NCI-H510A treated with DMSO at 0.1 percent for 48 hours (cell line): ENCODE measurements at places on chromosomes 3 and 15.

DNA sequence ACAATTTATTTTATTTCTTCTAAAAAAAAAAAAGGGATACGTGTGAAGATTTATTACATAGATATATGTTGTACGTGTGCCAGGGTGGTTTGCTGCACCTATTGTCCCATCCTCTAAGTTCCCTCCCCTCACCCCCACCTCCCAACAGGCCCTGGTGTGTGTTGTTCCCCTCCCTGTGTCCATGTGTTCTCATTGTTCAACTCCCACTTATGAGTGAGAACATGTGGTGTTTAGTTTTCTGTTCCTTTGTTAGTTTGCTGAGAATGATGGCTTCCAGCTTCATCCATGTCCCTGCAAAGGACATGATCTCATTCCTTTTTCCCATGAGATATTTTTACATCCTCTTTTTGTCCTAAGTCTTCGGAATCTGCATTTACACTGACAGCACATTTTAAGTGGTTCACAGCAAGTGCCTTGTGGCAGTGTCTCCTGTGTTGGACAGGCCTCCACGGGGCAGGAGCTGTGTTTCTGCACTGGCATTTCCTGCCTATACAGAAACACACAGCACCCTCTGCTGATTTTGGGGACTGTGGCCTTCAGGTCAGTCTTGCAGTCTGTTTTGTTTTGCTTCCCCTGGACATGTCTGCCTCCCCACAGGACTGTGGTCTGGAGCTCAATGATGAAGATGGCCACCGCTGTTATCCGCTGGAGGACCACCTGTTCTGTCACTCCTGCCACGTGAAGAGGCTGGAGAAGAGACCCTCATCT, 12.7 kb upstream of the SACM1L start:
- no peak for DNase-seq

DNA sequence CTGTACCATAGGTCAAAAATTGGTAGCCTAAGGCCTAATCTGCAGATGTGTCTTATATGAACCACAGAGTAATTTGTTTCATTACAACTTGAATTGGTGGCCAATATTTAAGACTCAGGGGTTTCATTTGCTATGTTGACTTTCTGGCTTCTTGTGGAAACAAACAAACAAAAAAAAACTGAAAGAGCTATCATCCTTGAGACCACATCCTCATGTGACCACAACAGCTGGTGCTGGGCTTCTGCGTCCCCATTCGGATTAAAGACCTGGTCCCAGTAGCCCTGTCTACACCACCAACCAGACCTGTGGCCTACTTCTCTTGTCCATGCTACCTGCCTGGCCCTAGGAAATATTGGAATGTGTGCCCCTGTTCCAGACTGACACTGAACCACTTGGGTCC, 61.7 kb downstream of the STRIT1 start:
- DNase-seq, result no peak

DNA sequence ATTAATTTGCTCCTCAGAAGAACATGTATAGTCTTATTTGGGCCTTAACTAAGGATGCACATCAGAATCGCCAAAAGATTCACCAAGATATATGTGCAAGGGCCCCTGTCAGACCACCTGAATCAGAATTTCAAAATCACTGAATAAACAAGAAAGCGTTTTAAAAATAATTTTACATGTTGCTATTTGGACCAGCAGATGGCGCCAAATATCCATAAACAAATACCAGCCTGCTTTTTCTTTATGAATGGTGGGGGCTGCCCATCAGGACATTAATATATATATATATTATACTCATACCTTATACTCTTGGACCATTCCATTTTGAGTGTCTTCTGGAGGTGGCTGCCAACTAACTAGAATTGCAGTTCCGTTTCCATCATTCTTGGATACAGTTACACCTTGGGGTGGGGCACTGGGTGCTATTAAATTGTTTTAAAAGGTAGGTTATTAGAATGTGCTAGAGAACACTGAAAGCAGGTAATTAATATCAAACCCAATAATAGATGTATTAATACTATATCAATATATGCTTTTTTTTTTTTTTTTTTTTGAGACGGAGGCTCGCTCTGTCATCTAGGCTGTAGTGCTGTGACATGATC, 1108.3 kb downstream of the ROBO1 start:
- DNase-seq, result no peak

DNA sequence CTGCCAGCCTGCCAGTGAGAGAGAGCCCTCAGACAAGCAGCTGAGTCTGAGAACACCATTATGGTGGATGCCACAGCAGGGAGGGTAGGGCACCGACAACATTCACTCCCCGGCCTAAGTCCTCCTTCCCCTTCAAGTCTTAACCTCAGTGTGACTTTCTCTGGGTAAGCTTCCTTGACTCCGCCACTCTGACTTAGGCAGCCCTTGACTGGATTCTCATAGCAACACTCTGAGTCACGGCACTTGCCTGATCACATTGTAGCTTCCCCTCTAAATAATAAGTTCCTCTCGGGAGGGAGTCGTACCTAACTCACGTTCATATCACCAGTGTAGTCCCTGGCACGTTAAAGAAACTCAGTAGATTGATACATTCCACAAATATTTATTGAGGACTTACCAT, 180.5 kb downstream of the FOXB1 start:
- no peak for DNase-seq

DNA sequence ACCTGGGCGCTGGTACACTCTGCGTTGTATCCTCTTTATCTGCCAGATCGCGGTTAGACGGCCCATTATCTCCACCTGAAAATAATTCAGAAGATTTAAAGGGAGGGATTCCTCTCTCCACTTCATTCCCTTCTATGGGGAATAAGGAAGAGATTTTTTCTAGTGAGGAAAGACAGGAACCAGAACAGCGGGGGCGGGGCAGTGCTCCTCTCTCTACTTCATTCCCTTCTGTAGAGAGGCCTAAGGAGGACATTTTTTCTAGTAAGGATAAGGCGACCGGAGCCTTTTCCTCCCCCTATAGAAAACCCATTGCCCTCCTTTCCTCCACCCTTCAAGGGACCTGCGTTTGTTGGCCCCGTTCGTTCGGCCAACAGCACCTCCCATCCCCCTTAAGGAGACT, 8.3 kb upstream of the LIPH start:
- no peak for DNase-seq

- DNase-seq, result no peak
Measured at GRCh38 chr3:66692042-66692765, 191.4 kb upstream of the LRIG1 start.
